SK-N-SH (cell line): ENCODE measurements at places on chromosomes 3 and 15.

- DNase-seq = no peak
These were observed 48.4 kb upstream of the SLC25A26 start for GRCh38 chr3:66172394-66172793.

DNA sequence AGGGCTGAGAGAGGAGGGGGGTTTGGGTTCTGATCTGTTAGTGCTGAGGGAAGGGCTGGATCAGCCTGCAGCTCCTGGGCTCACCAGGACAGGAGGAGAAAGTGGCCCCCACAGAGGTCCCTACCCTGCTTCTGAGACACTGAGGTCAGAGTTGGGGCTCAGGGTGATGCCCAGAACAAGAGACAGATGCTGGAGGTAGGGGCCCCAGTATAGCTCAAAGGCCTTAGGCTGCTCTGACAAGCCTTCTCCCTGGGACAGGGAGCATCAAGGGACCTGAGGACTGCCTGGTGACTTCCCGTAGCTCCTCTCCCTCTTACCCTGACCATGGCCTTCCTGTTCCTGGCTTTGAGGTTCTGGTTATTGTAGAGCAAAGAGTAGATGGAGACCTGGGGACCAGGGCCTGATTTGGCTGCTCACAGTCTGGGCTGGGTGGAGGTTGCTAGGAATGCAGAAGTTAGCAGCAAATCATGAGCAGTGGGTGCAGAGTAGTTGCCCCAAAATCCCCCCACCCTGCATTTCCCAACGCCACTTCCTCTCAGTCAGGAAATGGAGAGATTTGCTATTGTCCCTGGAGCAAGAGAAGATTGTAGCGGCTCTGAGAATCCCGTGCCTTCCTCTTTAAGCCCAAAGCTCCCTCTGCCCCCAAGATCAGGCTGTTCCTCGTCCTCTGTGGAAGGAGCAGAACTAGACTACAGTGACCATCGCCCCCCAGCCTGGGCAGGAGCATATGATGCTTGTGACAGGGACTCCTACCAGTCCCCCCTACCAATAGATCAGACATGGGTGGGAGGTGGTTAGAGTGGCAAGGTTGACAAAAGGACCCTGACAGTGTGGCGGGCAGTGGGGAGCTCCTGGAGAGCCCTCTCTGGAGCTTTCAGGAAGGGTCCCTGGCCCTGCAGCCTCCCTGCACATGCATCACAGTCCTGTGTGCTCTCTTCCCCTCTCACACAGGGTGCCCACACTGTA is 47.4 kb upstream of the SEC22A start:
- no peak for DNase-seq

DNA sequence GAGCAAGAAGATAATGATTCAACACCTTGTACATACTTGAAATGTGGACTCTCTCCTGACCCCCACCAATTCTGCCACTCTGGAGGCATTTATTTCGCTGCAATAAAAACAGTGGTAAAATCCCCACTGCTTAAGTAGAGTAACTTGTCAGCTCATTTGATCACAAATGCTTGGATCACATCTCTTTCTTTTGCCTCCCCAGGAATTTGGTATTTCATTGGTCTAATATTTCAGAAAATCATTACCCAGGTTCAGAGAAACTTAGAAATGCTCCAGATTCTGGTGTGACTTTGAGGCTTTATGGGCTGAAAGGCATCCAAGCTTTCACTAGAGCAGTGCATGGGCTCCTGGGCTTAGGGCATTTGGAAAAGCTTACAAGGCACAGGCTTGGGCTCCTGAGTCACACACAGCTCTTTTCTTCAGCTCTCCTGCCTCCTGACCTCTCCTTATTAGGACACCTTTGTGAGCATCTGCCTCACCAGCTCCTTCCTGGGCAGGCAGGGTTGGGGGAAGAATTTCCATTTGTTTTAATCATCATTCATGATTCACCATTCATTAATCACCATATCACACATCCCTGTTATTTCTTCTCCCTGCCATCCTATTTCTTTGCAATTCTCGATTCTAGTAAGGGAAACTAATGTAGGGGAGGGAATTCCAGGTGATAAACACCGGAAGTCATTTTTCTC is 22.5 kb downstream of the CDCP1 start:
- DNase-seq = no peak

DNA sequence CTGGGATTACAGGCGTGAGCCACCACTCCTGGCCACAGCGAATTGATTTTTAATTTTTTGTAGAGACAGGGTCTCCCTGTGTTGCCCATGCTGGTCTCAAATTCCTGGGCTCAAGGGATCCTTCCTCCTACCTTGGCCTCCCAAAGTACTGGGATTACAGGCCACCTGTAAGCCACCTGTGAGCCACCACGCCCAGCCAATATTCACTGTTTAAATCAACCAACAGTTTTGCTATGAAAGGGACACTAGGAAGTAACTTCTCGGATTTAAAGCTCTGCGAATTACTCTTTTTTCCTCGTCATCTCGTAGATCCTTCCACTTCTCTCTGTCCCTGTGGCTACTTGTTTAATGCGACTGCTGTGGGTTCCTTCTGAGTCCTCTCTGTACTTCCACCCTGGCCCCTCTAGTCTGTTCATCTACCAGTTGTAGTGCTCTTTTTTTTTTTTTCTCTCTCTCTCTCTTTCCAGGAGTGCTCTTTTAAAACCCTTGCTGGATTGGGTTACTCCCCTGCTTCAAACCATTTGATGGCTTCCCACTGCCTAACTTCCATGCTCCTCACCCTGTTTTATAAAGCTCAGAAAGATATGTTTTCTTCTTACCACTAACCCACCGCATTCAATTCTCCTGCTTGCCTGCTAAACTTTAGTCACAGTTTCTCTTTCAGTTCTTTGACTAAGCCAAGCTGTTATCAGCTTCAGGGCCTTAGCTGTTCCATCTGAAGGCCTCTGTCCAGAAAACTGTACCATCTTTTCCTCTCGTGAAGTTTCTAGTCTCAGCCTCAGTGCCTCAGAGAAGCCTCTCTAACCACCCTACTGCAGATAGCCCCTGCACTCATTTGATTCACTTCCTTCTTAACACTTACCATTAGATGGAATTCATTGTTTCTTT is 12.4 kb downstream of the RTF1 start:
- DNase-seq = no peak

DNA sequence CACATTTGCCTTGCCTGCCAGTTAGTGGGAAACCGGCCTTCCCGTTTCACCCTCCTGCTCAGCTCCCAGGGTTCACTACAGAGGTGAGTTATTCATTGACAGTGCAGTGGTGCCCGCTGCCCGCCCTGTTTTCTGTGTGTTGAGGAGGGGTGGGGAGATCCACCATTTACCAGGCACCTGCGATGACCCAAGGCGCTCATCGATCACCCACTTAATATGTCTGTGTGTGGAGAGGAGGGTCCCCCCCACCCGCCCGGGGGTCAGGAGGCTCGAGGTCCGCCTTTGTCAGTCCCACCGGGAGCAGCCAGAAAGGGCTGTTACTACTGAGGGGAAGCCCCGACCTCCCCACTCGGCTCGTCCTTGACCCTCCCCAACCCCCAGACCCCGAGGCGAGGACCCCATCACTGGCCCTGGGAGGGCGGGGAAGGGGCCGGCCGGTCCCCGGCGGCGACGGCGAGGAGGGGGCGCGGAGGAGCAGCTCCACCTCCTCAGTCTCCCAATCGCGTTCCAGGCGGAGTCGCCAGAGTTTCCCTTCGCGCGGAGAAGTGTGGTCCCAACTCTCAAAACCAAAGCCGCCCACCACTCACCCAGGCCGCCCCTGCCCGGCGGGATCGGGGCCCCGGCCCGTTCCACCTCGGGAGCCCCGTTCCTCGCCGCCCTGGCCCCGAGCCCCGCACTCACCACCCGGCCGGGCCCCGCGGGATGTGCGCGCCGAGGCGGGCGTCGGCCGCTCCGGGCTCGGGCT is 1.1 kb downstream of the PLXNB1 start:
- peak; percentile 89 for DNase-seq

- no peak for DNase-seq
These were observed 215.3 kb upstream of the RARB start for GRCh38 chr3:25212736-25213135.

GRCh38 chr3:146142757-146143156 is 18.2 kb downstream of the PLOD2 start:
- DNase-seq = no peak

DNA sequence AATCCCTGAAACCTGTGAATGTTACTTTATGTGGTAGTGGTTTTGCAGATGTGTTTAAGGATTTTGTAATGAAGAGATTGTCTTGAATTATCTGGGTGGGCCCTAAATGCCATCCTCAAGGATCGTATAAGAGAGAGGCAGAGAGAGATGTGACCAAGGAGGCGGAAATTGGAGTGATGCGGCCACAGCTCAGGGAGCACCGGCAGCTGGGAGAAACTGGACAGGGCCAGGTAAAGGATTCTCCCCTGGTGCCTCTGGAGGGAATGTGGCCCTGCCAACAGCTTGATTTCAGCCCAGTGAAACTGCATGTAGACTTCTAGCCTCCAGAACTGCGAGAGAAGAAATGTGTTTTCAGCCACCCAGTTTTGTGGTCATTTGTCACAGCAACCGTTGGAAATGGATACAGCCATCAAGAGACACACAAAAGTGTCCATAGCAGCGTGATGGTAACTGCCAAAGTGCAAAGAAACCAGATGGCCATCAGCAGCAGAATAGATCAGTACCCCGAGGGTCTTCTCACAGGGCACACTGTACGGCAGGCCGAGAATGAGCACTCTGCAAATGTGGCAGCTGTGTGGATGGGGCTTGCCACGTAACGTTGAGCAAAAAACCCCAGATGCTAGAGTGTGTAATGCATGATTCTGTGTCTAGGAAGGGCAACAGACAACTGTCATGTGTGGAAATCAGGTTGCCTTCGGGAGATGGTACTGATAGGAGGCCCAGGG is 12.2 kb downstream of the APBA2 start:
- peak; percentile 70 for DNase-seq

- DNase-seq = no peak
These were observed 357.0 kb downstream of the SQOR start for GRCh38 chr15:45991863-45992262.

DNA sequence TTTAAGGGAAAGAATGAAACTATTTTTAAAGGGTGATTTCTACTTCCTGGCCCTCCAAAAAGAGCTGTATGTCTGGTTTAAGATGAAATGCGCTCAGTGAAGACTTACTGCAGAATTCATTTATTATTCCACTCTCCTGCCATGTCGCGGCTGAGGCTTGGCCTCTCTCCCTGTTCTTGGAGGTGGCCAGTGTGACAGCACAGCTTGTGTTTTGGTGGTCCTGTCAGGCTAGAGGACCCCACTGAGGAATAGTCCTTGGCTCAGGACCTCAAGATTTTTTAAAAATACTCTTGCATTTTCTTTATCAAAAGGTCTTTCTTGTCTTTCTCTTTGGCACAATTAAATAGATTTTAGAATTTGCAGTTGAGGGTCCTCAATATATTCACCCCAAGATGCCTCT is 384.4 kb downstream of the LRTM1 start:
- no peak for DNase-seq

GRCh38 chr3:111971533-111972130 is 7.2 kb upstream of the ABHD10 start:
- DNase-seq = no peak

GRCh38 chr3:130789782-130790322 is 43.2 kb upstream of the PIK3R4 start:
- DNase-seq = no peak

DNA sequence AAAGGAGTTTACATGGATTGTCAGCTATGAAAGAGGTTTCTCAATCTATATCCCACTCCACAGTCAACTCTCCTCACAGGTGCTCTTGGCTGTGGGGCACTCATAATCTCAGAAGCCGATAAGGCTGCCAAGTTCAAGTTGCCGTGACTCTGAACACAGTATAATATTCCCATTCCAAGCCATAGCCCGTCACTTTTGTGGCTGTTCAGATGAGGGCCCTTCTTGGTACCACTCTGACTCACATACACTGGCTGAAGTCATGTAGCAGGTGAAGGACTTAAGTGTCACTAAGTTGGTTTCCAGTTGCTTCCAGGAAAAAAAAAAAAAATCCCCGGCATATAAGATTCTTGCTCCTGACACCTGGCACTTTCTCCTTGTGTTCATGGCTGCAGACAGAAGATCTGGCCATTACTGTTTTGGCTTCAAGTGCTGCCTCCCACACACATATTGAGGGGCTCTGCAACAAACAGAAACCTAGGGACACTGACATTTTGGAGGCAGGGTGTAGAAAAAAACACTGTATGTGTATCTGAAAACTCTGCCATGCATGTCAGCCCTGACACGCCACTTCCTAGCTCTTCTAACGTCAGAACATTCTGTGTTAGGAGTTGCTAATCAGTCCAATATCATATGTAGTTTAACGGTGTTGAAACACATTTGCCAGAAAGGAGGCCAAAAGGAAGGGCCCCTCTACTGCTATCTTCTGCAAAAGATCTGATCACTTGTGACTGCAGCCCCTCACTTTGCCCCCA is 170.2 kb upstream of the ICE2 start:
- DNase-seq = no peak

DNA sequence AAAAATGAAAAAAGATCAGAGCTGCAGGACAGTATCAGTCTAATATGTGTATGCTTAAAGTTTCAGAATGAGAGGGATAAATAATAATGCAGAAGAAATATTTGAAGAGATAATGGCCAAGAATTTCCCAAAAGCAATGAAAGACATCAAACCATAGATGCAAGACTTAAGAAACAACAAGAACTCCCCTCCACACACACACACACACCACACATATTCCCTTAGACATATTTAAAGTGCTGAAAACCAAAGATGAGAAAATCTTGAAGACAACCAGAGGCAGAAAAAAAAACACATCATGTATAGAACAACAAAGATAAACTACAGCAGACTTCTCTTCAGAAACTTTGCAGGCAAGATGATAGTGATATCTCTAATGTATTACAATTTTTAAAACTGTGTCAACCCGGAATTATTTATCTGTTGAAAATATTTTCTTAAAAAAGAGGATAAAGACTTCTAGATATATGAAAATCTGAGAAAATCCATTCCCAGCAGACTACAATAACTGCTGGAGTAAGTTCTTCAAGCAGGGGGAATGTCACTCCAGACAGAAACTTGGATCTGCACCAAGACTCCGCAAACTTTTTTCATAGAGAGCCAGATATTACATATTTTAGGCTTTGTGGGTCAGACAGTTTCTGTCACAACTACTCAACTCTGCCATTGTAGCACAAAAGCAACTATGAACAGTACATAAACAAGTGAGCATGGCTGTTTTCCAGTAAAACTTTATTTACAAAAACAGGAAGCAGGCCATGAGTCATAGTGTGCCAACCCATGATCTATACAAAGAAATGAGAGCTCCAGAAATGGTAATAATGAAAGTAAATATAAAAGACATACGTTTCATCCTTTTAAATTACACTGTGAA is 223.4 kb upstream of the CGNL1 start:
- DNase-seq = no peak

- DNase-seq = peak; percentile 73
These were observed 42.8 kb upstream of the RAF1 start for GRCh38 chr3:12706504-12707253.
